ENCODE measurements at places on chromosomes 16 and 17.

GRCh38 chr17:60535382-60536279, 9.6 kb upstream of the APPBP2 start:
- peak; percentile 91 for DNase-seq

GRCh38 chr17:63774141-63774968, at the start of gene DDX42:
TSS of gene DDX42 (plus strand) at chr17:63774170. CDS start at chr17:63787050, 12,880 bp downstream.
- DNase-seq: no peak

- no peak for DNase-seq
Observed at GRCh38 chr17:82228278-82228841, 482 bp upstream of the SLC16A3 start.

- DNase-seq: no peak
Observed at GRCh38 chr17:53390575-53390974, 432.2 kb upstream of the KIF2B start.

DNA sequence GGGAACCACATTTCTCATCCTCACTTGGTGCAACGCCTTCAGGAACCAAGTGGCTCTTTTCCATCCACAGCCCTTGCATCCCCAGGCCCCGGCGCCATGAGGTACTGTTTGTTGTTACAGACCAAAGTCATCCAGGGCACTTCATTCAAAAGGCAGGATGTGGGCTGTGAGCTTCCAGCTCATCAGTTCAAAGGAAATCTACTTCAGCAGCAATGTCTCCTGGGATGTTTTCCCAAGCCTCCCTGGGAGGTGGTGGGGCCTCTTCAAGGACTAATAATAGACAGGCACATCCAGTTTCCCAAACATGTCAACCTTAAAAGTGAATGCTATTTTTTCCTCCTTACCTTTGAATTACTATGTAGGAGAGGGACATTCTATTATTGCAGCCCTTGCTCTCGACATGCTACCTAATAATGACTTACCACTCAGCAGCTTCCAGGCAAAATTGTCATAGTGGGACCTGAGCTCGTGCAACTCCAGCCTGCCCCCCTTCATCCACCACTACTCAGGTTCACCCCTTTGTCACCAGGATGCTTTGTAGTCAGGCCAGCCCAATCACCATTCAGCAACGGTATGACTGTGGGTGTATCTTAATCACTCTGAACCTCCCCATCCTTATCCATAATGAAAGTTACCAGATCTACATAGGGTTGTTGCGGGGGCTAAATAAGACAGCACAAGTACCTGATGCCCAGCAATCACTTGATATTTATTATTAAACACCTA, 1.7 kb upstream of the PRKCB start:
- no peak for DNase-seq

GRCh38 chr16:29182501-29182900, 197.6 kb downstream of the LAT start:
- no peak for DNase-seq

GRCh38 chr16:50917950-50918703, 176.2 kb downstream of the CYLD start:
- DNase-seq: no peak

- DNase-seq: no peak
Observed at GRCh38 chr16:75462806-75463205, 1.7 kb downstream of the TMEM170A start.

DNA sequence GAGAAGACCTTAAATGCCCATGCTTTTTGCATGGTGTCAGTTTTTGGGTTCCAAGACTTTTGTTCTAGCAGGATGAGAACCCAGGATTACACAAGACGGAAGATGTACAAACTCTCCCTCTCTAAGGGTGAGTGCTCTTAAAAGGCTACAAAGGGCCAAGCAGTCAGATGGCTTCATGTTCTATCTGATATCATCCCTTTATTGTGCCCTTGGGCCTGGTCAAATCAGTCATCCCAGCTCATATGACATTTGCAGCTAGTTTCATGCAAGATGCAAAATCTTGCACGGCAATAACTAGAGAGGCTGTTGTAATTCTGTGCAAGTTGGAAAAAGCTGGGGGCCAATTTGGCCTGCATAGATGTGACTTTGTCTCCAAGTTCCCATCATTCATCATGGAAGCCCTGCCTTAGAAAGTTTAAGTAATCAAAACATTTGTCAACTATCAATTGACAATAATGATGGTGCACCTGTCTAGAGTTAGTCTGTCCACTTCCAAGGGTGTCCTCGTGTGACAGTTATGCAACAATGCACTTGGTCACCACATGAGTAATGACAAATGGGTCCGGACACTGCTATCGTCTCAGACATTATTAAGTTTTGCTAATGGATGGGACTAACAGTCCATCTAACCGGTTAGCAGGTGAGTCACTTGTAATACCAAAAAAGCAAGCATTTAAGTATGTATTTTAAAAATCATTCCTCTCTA, 58.6 kb upstream of the ZFHX3 start:
- DNase-seq: no peak

- DNase-seq: no peak
Observed at GRCh38 chr16:53740476-53740875, 36.5 kb downstream of the FTO start.

- no peak for DNase-seq
Observed at GRCh38 chr16:11170696-11171447, 85.1 kb downstream of the SOCS1 start.

GRCh38 chr16:15765880-15766279, 90.9 kb downstream of the MYH11 start:
- DNase-seq: no peak

- DNase-seq: no peak
Observed at GRCh38 chr16:84464116-84464515, 40.3 kb downstream of the MEAK7 start.

DNA sequence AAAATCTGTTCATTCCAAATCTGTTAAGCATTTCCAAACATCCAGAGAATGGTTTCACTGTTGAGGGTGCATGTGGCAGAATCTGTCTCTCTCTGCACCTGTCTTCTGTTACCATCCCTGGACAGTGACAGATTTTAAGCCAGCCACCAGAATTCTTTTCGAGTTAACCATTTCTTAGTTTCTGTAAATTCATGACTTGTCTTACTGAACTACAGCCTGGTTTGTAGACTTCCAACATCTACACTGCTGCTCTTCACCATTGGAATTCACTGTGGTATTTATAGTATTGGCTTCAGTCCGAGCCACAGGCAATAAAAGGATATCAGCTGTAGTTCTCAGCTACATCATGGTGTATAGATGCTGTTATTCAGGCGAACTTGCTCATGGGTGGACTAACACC, 47.6 kb downstream of the GOSR1 start:
- DNase-seq: peak; percentile 10

GRCh38 chr17:52744179-52744578, 585.7 kb upstream of the CA10 start:
- DNase-seq: no peak

DNA sequence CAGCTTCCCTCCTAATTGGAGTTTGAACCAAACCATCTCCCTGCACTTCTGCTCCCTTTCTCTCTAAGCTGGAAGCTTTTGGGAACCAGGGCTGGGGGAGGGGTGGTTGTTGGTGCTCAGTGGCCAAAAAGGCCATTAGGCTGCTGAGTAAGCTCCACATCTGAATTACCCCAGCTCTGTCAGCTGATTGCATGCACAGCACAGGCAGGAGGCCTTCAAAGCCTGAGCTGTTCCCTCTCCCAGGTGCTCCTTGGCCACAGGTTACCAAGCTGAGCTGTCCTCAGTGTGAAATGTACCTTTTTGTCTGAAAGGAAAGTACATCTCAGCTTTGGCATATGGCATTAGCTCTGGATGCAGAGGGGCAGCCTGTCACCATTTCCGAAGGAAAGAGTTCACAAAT, 6.2 kb upstream of the TBKBP1 start:
- DNase-seq: no peak

DNA sequence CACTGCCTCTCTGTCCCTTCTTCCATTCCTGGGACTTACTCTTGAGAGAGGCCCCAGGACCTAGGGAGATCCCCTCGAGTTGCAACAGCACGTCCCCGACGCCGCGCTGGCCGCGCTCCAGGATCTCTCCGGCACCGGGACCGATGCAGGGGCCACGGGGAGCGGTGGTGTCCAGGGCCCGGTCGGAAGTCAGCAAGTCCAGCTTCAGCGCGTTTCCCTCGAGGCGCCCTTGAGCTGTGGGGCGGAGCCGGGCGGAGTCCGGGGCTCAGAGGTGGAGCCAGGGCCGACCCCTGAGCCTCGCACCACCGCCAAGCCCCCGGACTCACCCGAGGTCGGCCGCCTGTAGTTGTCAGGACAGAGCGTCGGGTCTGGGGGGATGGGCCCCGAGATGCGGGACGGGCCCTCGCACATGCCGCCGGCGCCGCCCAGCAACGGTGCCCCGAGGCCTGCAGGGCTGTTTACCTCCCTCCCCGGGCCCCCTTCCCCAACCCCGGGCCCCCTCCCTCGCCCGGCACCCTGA, 458 bp downstream of the ENKD1 start:
- no peak for DNase-seq

GRCh38 chr17:15432807-15433611, 34.4 kb downstream of the CDRT4 start:
- DNase-seq: peak; percentile 89

DNA sequence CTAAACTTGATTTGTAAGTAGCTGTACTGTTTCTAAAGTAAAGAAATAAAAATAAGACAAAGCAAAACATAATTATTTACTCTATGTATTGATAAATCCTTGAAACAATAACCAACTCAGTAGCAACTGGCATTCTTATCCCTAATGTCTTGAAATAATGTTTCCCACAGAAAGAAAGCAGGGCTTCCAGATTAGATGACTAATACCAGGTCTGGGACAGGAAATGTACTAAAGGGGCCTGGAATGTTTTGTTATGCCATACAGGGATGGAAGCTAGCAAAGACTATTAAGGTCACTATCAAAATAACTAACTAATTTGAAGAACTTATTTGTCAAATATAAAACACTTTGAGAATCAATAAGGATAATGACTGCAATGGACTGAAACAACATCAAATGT, 82.1 kb downstream of the CFDP1 start:
- no peak for DNase-seq

DNA sequence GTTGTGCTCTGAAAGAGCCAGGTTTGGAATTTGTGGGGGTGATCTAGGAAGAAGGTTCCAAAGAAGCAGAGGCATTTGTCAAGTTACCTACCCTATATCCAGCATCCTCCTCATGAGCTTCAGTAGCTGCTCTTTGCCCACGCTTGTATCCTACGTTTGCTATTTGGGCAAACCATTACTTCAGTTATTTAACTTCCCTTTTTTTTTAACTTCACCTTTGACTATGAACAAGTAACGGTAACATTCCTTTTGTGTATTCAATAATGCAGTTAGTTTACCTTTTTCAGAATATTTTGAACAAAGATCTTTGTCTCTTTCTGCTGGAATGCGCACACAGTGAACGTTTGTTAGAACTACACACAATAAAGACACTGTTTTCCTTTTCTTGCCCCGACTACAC, 41.5 kb downstream of the CYB5B start:
- no peak for DNase-seq

DNA sequence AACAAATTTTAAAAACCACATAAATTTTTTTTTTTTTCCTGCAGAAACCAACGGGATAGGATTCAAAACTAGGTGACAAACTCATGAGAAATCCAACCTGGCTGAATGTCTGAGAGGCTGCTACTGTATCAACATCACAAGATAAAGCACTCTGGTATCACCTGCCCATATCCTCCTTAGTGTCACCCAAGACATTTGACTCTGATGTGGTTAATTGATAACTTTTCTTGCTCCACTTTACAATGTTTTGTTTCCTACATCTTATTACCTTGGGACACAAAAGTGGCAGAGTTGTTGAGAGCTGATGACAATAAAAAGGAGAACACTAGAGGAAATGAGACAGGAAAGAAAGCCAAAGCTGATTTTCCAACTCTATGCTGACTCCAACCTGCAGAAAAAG, 4.0 kb upstream of the FBXL20 start:
- DNase-seq: no peak

GRCh38 chr16:54812229-54812628, 118.4 kb upstream of the IRX5 start:
- DNase-seq: no peak

GRCh38 chr17:10737168-10737622, 7.4 kb upstream of the TMEM220 start:
- DNase-seq: peak; percentile 24

GRCh38 chr16:4327386-4328045, 11.6 kb downstream of the GLIS2 start:
- no peak for DNase-seq

DNA sequence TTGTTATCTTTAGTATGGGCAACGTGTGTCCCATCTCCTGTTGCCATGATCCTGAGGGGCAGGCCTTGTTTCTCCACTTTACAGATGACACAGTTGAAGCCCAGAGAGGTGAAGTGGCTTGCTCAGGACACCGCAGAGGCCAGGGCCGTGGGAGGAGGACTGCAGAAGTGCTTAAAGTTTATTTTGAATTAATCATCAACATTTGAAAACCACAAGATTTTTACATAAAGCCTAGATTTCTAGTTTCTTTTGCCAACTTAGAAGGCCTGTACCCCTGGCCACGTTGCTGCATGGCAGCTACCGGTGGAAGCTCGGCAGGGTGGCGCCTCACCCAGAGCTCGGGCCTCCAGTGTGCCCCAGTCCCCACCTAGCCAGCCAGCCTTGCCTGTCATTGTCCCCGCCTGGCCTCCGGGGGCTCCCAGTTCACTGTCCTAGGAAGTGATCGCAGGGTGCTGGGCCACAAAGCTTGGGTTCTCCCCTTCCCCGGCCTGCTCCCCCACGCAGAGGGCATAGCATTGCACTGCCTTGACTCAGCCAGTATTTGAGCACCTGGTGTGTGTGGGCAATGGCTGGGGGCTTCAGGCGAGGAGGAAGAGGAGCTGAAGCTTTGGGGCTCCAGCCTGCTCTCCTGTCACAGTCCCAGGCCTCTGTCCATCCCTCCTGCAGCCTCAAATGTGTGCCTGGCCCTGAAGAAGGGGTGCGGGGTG, 14.8 kb upstream of the ADCY7 start:
- DNase-seq: peak; percentile 46

GRCh38 chr17:42518755-42519545, 17.1 kb upstream of the NAGLU start:
- DNase-seq: no peak

DNA sequence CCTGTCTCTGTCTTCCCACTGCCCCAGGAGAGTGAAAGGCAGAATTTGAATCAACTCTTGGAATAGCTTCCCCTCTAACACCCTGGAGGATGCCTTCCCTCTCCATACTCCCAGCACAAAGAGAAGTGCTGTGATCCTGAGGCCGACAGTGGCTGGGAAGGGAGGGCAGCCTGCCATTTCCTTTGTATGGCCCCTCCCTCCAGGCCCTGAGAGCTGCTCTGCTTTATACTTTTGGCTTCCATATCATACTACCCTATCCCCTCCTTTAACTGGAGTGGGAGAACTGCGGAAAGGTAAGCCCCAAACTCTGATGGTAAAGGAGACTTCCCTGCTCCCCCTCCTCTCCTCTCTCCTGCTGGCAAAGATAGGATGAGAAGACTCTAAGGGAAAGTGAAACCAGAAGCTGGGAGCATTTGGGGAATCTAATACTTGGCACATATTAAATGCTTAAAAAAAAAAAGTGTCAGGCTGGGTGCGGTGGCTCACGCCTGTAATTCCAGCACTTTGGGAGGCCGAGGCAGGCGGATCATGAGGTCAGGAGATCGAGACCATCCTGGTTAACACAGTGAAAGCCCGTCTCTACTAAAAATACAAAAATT, 4.1 kb upstream of the MED24 start:
- no peak for DNase-seq
